Choroid plexus epithelial cell (primary cell): ENCODE measurements at places on chromosomes 4 and X.

GRCh38 chr4:40289366-40290188 lies 45.6 kb upstream of the CHRNA9 start:
- peak; percentile 19 for DNase-seq

DNA sequence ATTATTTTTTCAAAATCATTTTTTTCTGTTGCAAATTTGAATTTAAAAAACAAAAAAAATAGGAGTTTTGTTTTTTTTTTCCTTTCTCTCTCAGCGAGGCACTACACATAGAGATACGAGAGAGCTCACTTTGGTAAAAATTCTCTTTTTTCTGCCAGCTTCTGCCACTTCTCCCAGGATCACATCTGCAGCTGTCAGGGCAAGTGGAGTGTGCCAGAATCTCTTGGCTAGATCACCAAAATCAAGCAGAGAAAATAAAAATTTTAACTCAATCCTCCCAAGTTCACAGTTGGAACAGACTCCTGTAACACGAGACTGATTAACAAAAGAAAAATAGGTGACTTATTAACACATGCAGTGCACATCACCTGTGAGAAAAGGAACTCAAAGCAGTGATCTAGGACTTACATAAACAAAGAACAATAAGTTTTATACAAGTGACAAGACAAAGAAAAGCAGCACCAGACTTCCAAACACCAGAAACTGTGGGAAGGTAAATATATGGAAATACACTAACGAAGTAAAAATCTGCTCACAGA lies 213.2 kb upstream of the ZFP42 start:
- no peak for DNase-seq

- DNase-seq = peak; percentile 96
Measured at GRCh38 chr4:169225058-169225751, 45.6 kb downstream of the SH3RF1 start.

- no peak for DNase-seq
Measured at GRCh38 chr4:104395168-104395614, 99.5 kb downstream of the CXXC4 start.

GRCh38 chr4:27176400-27176799 lies 315.8 kb downstream of the STIM2 start:
- DNase-seq = peak; percentile 6
